ENCODE measurements at places on chromosomes 2 and 18. TPM values are rescaled to one million over a fixed set of nuclear protein-coding genes. Genes with fewer than 3 reads are reported as not detected.

Gene LRP1B
- total RNA-seq, result 28.7 TPM

DNA sequence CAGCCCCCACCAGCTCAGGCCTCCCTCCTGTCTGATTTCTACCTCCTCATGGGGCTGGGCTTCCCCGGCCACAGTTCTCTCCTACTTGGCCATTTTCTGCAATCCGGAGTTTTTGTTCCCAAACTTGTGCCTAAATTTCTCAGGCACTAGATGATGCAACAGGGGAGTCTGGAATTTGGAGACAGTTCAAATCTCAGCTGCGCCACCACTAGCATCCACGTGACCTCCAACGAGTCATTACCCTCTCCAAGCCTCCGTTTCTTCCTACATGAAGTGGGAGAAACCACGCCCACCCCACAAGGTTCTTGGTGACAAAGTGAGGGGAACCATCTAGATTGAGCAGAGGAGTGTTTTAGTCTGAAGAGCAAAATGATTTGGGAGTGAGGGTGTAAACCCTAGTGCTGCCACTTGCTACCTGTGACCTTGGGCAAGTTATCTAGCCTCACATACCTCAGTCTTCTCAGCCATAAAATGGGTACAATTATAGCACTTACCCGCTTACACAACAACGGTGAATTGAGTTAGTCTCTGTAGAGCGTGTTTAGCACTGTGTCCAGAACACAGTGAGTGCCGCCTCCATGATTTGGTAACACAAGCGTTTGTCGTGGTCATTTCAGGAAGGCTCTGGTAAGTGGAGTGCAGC, 61.4 kb upstream of the ASAP2 start:
- no peaks in the 10 kb centered on the region for H3K36me3 ChIP-seq
- no peak overlapping the region for H3K4me3 ChIP-seq
- peaks cover 10% of the 10 kb centered on the region for H3K27me3 ChIP-seq

Gene SCN9A
- total RNA-seq, result 11.2 TPM

Gene VWC2L
- total RNA-seq, result 0.15 TPM

Gene MEP1B
- not detected for total RNA-seq

DNA sequence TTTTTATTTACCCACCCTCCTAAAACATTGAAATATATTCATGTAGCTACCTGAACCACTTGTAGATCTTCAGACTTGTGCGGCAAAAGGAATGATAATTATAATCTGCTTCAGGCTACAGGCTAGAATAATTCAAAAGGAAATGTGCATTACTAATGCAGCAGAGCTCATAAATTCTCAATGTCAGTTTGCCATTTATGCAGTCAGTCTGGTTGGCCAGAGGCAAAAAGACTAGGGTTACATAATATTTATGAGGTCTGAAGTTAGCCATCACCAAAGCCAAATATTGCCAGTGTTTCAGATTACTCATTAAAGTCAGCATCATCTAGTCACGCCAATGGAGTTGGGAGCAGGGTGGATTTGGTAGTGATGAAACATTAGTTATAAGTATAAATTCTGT, 38.9 kb downstream of the METAP1D start:
- no peak overlapping the region for H3K27ac ChIP-seq
- no peaks in the 10 kb centered on the region for H3K27me3 ChIP-seq
- H3K4me1 ChIP-seq, result no peaks in the 10 kb centered on the region
- DNase-seq, result no peak
- H3K36me3 ChIP-seq, result no peaks in the 10 kb centered on the region

DNA sequence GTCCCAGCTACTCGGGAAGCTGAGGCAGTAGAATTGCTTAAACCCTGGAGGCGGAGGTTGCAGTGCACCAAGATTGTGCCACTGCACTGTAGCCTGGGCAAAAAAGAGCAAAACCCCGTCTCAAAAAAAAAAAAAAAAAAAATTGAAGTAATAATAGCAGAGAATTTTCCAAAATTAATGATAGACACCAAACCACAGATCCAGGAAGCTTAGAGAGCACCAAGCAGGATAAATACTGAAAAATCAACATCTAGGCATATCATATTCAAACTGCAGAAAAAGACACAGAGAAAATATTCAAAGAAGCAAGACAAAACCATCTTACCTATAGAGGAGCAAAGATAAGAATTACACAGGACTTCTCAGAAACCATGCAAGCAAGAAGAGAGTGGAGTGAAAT, 33.5 kb downstream of the BUB1 start:
- no peak overlapping the region for H3K4me3 ChIP-seq
- no peaks in the 10 kb centered on the region for H3K4me1 ChIP-seq
- no peak for DNase-seq
- H3K27me3 ChIP-seq, result no peaks in the 10 kb centered on the region
- H3K27ac ChIP-seq, result no peak overlapping the region
- H3K36me3 ChIP-seq, result no peaks in the 10 kb centered on the region

Gene RAD51AP2
- not detected for total RNA-seq

GRCh38 chr2:239625971-239626734, 225.3 kb upstream of the HDAC4 start:
- H3K27ac ChIP-seq, result no peak overlapping the region
- no peaks in the 10 kb centered on the region for H3K4me1 ChIP-seq
- no peak overlapping the region for H3K4me3 ChIP-seq
- no peak for DNase-seq
- no peaks in the 10 kb centered on the region for H3K36me3 ChIP-seq

- H3K27ac ChIP-seq, result peak overlapping the region; percentile 43
- H3K4me3 ChIP-seq, result no peak overlapping the region
- DNase-seq, result no peak
- H3K36me3 ChIP-seq, result peaks cover 5% of the 10 kb centered on the region
Measured at GRCh38 chr2:10354399-10354798, 51.7 kb downstream of the HPCAL1 start.

- peak overlapping the region; percentile 43 for H3K27ac ChIP-seq
- no peak for DNase-seq
- peaks cover 1% of the 10 kb centered on the region for H3K27me3 ChIP-seq
- no peaks in the 10 kb centered on the region for H3K36me3 ChIP-seq
- H3K4me1 ChIP-seq, result peaks cover 29% of the 10 kb centered on the region
- H3K4me3 ChIP-seq, result peak overlapping the region; percentile 43
Measured at GRCh38 chr2:120887320-120887697, 151.6 kb downstream of the GLI2 start.

DNA sequence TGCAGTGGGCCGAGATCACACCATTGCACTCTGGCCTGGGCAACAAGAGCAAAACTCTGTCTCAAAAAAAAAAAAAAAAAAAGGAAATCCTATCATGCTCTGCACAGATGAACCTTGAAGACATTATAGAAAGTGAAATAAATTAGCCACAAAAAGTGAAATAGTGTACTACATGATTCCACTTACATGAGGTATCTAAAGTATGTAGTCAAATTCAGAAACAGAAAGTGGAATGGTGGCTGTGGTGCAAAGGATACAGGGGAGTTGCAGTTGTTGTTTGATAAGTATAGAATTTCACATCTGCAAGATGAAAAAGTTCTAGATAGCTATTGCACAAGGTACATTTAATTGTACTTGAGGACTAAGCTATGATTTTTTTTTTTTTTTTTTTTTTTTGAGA, 5.2 kb downstream of the ZRANB3 start:
- no peak for DNase-seq
- H3K4me3 ChIP-seq, result no peak overlapping the region
- H3K4me1 ChIP-seq, result no peaks in the 10 kb centered on the region
- no peaks in the 10 kb centered on the region for H3K27me3 ChIP-seq
- no peaks in the 10 kb centered on the region for H3K36me3 ChIP-seq

DNA sequence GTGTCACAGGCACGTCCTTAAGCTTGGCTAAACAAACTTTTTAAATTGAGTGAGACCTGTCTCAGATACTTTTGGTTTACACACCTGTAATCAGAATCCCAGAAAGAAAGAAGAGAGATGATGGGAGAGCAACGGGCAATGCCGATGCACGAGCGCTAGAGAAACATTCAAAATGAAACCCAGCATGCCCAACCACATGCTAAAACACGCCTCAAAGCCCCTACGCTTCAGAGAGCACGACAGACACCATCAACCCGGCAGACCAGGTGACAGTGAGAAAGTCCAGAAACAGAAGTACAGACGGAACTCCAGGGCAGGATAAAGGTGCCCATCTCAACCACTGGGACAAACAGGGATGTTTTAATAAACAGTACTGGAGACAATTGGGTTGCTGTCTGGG, 85.5 kb downstream of the HDAC4 start:
- peaks cover 53% of the 10 kb centered on the region for H3K4me1 ChIP-seq
- DNase-seq, result no peak
- no peak overlapping the region for H3K27ac ChIP-seq
- peaks cover 15% of the 10 kb centered on the region for H3K36me3 ChIP-seq
- H3K4me3 ChIP-seq, result peak overlapping the region; percentile 47

Gene GPAT2
- total RNA-seq, result 0.47 TPM

Gene GNAL
- 52.5 TPM for total RNA-seq

- no peak for DNase-seq
- no peak overlapping the region for H3K4me3 ChIP-seq
- no peaks in the 10 kb centered on the region for H3K36me3 ChIP-seq
- no peak overlapping the region for H3K27ac ChIP-seq
Measured at GRCh38 chr2:121195036-121195435, 90.0 kb downstream of the TFCP2L1 start.

GRCh38 chr2:159226059-159226461, 60.4 kb downstream of the WDSUB1 start:
- H3K27ac ChIP-seq, result no peak overlapping the region
- no peaks in the 10 kb centered on the region for H3K36me3 ChIP-seq
- no peak overlapping the region for H3K4me3 ChIP-seq
- peaks cover 11% of the 10 kb centered on the region for H3K4me1 ChIP-seq

Gene MC2R
- not detected for total RNA-seq

Gene PROC
- not detected for total RNA-seq

Gene MPV17
- 56.6 TPM for total RNA-seq

GRCh38 chr2:217114117-217114516, 254.3 kb upstream of the TNP1 start:
- H3K4me3 ChIP-seq, result no peak overlapping the region
- H3K27me3 ChIP-seq, result peaks cover 5% of the 10 kb centered on the region
- DNase-seq, result no peak
- no peak overlapping the region for H3K27ac ChIP-seq
- H3K36me3 ChIP-seq, result no peaks in the 10 kb centered on the region

Gene UGT1A6
- not detected for total RNA-seq

- H3K36me3 ChIP-seq, result no peaks in the 10 kb centered on the region
- H3K27ac ChIP-seq, result no peak overlapping the region
Measured at GRCh38 chr2:20185176-20186022, 39.5 kb downstream of the SDC1 start.

- DNase-seq, result peak; percentile 35
- H3K4me1 ChIP-seq, result peaks cover 41% of the 10 kb centered on the region
- H3K4me3 ChIP-seq, result no peak overlapping the region
- no peaks in the 10 kb centered on the region for H3K36me3 ChIP-seq
- H3K27ac ChIP-seq, result peak overlapping the region; percentile 85
Measured at GRCh38 chr2:30990671-30991070, 147.6 kb downstream of the GALNT14 start.

DNA sequence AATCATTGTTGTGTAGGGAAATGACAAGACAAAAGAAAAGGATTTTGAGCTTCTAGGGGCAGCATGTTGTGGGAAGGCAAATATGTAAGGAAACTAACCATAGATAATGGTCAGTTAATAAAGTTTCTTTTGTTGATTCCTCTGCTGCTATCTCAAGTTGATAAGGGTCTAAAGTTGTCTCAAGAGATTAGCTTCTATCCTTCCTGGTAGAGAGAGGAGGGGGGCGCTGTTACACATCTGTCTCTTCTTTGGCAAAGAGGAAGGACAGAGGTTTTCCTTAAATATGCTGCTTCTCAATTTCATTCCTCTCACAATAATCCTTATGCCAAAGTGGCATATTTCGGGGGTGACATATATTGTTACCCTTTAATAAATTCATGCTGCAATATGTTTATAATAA, 944.0 kb downstream of the DPP10 start:
- DNase-seq, result no peak
- no peaks in the 10 kb centered on the region for H3K4me1 ChIP-seq

DNA sequence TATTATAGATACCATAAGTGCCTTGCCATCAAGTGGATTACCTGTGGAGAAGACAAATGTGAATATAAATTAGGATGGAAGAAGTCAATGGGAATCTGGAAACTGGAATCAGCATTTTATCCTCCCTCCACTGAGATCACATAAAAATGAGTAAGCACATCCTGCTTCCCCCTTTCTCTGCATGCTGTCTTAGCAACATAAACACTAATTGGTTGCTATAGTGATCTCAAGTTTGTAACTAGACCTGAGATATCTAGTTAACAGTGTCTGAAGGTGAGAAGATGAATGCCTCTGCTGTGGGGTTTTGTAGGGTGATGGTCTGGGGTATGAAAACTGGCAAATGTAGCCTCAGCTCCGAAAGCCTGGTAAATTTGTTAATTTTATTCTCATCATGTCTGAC, 1357.5 kb upstream of the CELF4 start:
- no peaks in the 10 kb centered on the region for H3K36me3 ChIP-seq
- DNase-seq, result no peak
- no peaks in the 10 kb centered on the region for H3K4me1 ChIP-seq
- no peaks in the 10 kb centered on the region for H3K27me3 ChIP-seq

Gene ATP6V1B1
- total RNA-seq, result not detected

Gene REEP1
- total RNA-seq, result 167 TPM

DNA sequence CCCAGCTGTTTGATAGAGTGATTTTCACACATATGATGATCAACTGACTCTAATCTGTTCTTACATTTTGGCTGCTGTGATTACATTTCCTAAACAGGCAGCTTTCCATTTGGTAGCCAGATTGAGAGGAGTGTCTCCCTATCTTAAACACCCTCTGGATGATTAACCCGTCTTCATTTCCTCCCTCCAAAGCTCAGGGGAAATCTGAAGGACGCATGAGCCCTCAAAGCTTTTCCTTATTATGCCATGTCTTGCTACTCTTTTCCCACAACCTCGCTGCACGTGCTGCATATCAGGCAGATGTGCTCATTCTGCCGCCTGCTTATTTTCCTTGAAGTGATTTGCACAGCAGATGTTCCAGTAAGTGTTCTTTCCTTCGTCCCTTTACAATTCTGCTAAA, 837.4 kb downstream of the LRRTM4 start:
- no peaks in the 10 kb centered on the region for H3K27me3 ChIP-seq
- peak overlapping the region; percentile 79 for H3K27ac ChIP-seq
- no peak for DNase-seq
- H3K4me1 ChIP-seq, result peaks cover 15% of the 10 kb centered on the region
- peak overlapping the region; percentile 21 for H3K4me3 ChIP-seq
- no peaks in the 10 kb centered on the region for H3K36me3 ChIP-seq

- no peaks in the 10 kb centered on the region for H3K36me3 ChIP-seq
- no peak for DNase-seq
- H3K27me3 ChIP-seq, result peaks cover 10% of the 10 kb centered on the region
- H3K4me1 ChIP-seq, result no peaks in the 10 kb centered on the region
Measured at GRCh38 chr18:13258921-13259320, 40.4 kb downstream of the LDLRAD4 start.

- H3K27me3 ChIP-seq, result no peaks in the 10 kb centered on the region
- DNase-seq, result no peak
- no peaks in the 10 kb centered on the region for H3K36me3 ChIP-seq
- H3K27ac ChIP-seq, result no peak overlapping the region
- H3K4me1 ChIP-seq, result no peaks in the 10 kb centered on the region
- no peak overlapping the region for H3K4me3 ChIP-seq
Measured at GRCh38 chr2:191197096-191197495, 46.3 kb upstream of the STAT4 start.

Gene ATAD2B
- total RNA-seq, result 108 TPM

Gene ALK
- 9.6 TPM for total RNA-seq

- H3K4me1 ChIP-seq, result peaks cover 25% of the 10 kb centered on the region
- peaks cover 5% of the 10 kb centered on the region for H3K27me3 ChIP-seq
- H3K27ac ChIP-seq, result no peak overlapping the region
- DNase-seq, result no peak
- no peaks in the 10 kb centered on the region for H3K36me3 ChIP-seq
Measured at GRCh38 chr18:37426586-37426985, 139.0 kb downstream of the CELF4 start.

GRCh38 chr2:192042126-192042525, 152.6 kb downstream of the TMEFF2 start:
- no peak overlapping the region for H3K27ac ChIP-seq
- no peak for DNase-seq
- H3K36me3 ChIP-seq, result no peaks in the 10 kb centered on the region
- H3K4me3 ChIP-seq, result no peak overlapping the region
- H3K27me3 ChIP-seq, result peaks cover 2% of the 10 kb centered on the region
